ENCODE measurements at places on chromosomes 13 and 19.
A peak's percentile ranks its signal among the peaks of the same experiment; 100 is the strongest.

DNA sequence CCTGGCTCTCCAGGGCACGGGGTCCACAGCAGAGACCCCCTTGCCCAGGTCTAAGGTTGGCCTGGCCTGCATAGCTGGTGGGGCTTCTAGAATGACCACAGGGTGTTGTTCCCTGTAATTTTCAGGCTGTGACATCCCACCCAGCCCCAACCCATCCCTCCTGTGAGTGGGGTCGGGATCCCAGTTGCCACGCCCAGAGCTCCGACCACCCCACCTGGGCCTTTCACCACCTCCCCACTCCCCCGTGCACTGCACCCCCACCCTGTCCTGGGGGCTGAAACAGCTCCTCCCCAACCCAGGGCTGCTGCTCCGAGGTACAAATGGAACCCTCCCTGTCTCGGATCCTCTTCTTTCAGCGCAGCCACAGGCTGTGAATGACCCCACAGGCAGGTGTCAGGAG is 8.4 kb upstream of the SLC7A10 start:
- no peak for DNase-seq

DNA sequence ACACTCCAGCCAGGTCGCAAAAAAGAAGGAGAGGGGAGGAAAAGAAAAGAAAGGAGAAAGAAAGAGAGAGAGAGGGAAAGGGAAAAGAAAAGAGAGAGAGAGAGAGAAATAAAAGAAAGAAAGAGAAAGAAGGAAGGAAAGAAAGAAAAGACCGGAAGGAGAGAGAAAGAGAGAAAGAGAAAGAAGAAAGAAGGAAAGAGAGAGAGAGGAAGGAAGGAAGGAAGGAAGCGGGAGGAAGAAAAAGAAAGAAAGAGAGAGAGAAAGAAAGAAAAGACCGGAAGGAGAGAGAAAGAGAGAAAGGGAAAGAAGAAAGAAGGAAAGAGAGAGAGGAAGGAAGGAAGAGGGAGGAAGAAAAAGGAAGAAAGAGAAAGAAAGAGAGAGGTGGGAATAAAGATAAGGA is 320.8 kb downstream of the SHISA2 start:
- no peak for DNase-seq

DNA sequence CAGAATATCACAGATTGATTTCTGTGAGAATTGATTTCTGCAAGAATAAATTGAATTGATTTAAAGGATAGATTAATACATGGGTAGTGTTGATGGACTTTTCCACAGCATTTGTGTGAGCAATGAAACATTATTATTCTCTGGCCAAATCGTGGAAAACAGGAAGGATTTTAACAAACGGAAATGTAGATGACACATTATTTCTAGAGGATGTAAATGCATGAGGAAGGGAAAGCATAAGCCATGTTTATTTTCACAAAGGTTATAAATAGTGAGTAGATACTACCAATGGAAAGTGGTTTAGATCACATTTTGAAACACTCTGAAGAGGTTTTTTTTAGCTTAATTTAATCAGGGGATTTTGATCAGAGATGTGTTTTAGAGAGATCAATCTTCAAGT is 1534.6 kb upstream of the MIR17HG start:
- no peak for DNase-seq

DNA sequence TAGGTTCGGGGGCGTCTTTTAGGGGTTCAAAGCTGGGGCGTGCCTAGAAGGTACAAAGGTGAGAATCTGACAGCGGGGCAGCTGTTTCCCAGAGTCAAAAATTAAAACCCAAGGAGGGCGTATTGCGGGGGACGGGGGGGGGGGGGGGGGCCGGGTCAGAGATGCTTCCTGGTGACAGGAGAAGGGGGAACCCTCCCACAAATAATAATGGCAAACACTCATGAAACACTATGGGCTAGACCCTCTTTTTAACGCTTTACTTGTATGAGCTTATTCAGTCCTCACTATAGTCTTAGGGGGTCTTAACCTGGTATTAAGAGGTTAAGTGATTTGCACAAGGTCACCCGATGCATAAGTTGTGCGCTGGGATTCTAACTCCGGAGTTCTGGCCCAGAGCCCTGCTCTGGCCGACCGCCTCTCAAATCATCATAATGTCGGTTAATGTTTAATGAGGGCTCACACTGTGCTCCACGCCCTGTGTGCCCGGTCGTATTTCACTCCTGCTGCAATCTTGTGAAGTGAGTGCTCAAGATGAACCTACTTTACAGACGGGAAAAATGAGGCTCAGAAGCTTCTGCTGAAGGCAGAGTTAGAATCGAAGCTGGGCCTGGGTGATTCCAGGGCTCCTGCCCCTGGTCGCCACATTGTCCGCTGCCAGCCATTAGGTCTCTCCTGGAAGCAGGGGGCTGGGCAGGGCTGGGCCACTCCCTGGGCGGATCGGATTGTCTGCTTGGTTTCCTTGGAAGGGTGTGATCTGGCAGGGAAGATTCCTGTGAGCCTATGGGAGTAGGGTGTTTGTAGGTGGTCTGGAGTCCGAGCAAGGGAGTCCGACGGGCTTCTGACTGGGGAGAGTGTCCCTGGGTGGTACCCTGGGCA is 964 bp downstream of the PAK4 start:
- DNase-seq: no peak

GRCh38 chr19:51742789-51743188 is 8.9 kb downstream of the FPR1 start:
- no peak for DNase-seq

GRCh38 chr13:27924529-27925141 is 4.8 kb downstream of the PDX1 start:
- DNase-seq: no peak

DNA sequence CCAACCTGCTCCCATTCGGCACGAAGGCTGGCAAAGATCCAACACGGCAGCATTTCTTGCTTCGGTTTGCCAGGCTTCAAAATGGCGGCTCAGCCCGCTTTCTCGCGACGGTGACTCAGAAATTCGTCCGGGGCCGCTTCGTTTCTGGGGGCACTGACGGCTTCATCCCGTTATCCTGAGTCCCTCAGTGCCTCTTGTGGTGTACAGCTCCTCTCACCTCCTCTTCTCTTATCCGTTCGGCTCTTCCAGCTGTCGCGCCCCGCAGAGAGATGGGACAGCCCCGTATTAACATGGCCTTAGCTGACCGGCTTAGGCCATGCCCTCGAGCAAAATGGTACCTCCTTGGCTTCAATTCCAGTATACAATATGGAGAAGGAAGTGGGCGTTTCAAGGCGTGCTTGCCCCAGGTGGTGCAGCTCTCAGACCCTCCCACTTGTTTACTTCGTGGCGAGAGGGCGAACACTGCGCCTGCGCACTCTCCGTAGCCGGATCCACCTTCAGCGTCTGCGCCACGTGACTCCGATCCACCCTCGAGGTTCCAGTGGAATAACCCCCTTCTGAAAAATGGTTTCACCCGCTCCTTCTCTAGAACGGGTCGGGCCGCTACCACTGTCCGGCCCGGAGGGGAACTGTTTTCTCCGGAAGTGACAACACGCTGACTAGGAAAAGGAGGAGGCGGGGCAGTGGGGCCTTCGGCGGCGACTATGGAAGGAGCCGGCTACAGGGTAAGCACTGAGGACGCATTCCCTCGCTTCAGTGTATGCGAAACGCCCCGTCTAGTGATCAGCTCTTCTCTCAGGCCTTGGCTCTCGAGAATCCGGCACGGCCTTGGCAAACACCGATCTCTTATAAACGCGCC is at the start of the genes AKT1S1 and TBC1D17:
Gene AKT1S1, minus strand, starts transcription at position 336 of the 859 bp plus-strand sequence. CDS start 4,060 bp downstream, outside the sequence.
Gene TBC1D17, plus strand, starts transcription at position 683 of the 859 bp plus-strand sequence. Its CDS starts 22 bp downstream, at position 705.
- DNase-seq: peak; percentile 99

DNA sequence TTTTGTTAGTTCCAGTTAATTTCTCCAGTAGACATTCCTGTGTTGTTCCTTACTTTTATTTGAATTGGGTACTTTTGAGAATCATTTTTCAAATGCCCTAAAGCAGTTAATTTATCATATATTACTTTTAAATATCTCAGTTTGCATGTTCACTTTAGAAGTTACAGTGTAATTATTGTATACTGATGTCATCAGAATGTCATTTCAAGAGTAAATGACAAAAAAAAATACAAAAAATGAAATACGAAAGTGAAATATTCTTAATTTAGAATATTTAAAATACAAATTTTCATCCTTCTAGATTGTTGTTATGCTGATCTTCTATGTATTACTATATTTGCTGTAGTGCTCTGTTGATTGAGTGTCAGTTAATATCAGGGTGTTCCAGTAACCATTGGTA is 114.2 kb downstream of the PAN3 start:
- DNase-seq: no peak

GRCh38 chr19:48244281-48244680 is 11.4 kb downstream of the CARD8 start:
- DNase-seq: peak; percentile 60

GRCh38 chr13:110319774-110320509 is 12.9 kb downstream of the COL4A2 start:
- peak; percentile 28 for DNase-seq

DNA sequence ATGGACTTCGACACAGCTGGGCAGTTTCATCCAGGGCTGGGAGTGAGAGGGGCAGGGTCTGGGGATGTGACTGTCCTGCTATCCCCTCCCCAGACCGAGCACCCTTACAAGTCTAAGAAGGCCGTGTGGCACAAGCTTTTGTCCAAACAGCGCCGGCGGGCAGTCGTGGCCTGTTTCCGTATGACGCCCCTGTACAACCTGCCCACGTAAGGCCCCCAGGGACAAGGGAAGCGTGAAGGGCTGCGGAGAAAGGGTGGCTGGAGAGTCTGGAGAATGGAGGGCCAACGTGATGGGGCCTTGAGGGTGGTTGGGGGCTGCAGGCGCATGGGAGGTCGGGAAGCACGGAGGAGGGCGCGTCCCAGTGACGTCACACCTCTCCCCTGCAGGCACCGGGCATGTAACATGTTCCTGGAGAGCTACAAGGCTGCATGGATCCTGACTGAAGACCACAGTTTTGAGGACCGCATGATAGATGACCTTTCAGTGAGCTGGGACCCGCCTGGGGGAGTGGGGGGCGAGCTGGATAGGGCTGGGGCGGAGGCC is 89.5 kb downstream of the MAP4K1 start:
- no peak for DNase-seq

DNA sequence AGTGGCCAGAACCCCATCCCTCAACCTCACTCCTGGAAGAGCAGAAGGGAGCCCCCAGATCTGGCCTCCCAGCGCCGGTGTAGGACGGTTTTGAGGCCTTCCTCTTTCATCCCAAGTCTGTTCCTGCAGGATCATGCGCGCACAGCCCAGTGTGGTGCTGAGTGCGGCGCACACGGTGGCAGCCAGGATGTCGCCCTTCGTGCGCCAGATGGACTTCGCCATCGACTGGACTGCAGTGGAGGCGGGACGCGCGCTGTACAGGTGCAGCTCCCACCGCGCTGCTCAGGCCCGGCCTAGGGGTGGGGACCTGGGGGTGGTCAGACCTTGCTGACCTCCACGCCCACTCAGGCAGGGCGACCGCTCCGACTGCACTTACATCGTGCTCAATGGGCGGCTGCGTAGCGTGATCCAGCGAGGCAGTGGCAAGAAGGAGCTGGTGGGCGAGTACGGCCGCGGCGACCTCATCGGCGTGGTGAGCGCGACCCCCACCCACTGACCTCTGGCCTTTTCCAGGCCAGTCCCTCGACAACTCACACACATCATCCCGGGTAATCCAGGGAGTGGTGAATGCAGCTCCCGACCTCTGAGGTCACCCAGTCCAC is 14.8 kb downstream of the PNPLA6 start:
- no peak for DNase-seq

DNA sequence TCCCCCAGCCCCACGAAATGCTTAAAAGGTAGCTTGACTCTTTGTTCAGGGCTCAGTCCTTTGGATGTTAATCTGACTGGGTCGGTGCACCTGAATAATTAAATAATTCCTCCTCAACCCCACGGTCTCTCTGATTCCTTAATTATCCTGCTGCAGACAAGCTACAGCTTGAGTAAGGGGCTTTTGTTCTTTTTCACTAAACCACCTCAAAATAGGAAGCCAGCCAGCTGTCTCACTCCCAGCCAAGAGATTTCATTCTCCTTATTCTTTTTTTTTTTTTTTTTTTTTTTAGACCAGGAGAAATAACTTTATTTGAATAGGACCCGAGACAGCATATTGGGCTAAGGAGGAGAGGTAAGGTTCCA is 7.9 kb upstream of the FCGBP start:
- no peak for DNase-seq

GRCh38 chr19:33639035-33639681 is 17.4 kb downstream of the CHST8 start:
- DNase-seq: no peak

DNA sequence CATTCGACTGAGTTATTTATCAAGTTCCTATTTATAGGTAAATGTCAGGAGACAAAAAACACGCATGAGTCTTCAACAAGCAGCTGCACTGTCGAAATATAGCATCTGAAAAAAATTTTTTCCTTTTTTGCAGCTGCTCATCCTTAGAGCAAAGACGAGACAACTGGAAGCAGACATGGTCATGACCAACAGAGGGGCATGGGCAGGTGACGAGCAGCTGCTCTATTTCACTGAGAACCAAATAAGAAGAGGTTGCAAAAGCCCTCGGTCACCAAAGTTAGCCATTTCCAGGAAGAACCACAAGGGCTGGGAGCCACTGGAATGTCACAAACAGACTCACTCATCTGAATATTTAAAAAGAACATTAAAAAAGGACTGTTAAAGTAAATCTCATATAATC is 22.2 kb downstream of the SOHLH2 start:
- DNase-seq: no peak

DNA sequence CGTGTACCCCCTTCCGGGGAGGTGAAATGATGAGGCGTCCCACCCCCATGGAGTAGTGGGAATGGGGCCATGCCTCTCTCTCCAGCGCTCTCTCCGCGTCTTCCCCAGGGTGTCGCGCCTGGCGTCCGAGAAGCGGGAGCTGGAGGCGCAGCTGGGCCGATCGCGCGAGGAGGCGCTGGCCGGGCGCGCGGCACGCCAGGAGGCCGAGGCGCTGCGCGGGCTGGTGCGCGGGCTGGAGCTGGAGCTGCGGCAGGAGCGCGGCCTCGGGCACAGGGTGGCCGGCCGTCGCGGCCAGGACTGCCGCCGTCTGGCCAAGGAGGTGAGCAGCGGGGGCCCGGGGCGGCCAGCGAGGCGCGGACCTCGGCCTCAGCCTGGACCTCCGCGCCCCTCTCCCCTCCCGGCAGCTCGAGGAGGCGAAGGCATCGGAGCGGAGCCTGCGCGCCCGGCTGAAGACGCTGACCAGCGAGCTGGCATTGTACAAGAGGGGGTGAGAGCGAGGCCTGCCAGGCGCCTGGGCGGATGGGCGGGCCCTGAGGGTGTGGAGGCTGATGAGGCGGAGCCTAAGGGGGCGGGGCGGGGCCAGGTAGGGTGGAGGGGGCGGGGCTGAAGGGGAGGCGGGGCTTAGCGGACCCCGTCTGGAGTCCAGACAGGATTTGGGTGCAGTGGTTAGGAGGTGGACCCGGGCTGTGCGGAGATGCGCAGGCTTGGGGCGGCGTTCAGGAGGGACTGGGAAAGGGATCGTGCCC is 7.7 kb downstream of the PGLYRP1 start:
- peak; percentile 70 for DNase-seq

DNA sequence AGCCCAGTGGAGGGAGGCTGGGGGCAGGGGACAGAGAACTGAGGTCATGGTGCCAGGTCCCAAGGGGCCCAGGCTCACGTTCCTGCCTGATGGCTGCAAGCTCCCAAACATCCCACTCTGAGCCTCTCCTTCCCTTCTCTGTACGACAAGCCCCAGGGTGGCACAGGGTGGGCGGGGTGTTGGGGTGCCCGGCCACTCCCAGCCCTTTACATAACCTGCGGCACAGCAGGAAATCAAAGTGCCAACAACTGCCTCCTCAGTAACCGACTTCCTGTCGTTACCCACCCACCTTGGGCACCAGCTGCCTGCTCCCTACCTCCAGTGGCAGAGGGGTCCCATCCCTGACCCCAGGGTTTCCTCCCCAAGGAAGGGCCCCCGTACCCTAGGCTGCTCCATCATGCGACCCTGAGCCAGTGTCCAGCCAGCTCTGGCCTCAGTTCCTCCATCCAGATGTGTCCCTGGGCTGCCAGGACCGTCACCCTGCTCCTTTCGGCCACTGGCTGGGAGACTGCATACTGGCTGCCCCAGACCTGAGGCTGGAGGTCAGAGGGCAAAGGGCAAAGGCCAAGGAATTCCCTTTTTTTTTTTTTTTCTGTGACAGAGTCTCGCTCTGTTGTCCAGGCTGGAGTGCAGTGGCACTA is 27.7 kb upstream of the NFIC start:
- DNase-seq: peak; percentile 60

Measured in activated CD8-positive, alpha-beta T cell treated with anti-CD3 and anti-CD28 coated beads, Interleukin-2, amount 10 ng/mL, durations not matched to agents 7 days and 5 days (primary cell).